MV-4-11 (cell line): ENCODE measurements at places on chromosomes 16 and 17.

- DNase-seq = peak; percentile 77
Measured at GRCh38 chr17:49851387-49852291, 3.8 kb upstream of the TAC4 start.

GRCh38 chr16:50338371-50339231 lies 30.2 kb downstream of the BRD7 start:
- DNase-seq = no peak

DNA sequence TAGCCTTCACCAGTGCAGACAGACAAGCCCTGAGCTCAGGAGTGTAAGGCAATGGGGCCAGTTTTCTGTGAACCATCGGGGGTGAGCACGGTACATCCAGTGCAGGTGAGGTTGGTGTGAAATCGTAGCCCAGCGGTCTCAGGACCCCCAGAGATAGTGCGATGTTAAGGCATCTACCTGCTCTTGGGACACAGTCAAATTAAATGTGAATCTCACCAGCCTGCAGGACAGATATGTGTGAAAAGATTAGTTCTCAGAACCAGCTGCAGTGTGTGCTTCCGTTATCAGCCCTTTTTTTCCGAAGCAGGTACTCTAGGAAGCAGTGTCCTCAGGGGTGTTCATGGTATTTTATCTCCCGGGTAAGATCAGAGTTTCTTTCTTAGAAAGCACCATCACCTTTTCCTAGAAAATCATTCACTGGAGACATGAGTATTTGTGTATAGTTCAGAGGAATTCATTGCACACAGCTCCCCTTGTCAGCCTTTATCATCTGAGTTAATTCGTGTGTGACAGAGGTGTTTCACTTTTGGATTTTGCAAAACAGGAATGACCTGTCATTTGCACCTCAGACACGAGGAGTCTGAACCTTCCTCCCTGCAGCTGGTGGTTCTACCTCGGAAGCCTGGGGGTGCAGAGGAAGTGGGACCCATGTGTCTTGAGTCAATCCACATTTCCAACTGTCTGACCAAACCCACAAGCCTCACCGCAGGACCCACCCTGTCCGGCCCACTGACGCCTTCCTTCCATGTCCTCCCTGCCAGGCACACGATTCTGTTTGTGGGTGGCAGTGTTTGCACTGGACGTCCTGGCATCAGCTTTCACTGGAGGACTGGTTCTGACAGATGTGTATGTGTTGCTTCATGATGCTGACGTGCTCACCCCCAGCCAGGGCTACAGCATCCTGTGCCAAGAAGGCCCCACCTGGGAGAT lies 107.8 kb downstream of the CLEC16A start:
- DNase-seq = peak; percentile 97

GRCh38 chr16:85616607-85617321 lies 3.6 kb downstream of the GSE1 start:
- DNase-seq = peak; percentile 90

- no peak for DNase-seq
Measured at GRCh38 chr16:12340151-12340733, 363.7 kb downstream of the SNX29 start.

- DNase-seq = no peak
Measured at GRCh38 chr16:3494386-3494973, 809 bp downstream of the C16orf90 start.

DNA sequence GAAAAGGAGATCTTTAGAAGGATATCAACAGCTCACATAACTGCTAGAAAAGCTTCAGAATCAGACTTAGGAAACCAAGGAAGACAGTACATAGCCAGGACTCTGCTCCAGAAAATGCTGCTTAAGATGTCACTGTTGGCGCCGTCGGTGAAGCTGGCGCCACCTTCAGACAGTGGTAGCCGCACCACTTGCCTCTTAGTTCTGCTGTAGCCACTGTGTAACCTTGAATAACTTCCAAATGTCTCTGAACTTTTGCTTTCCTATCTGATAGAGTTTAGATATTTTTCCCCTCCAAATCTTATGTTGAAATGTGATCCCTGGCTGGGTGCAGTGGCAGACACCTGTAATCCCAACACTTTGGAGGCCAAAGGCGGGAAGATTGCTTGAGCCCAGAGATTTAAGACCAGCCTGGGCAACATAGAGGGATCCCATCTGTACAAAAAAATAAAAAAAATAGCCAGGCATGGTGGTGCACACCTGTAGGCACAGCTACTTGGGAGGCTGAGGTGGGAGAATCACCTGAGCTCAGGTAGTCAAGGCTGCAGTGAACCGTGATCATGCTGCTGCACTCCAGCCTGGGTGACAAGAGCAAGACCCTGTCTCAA lies 6.3 kb upstream of the USP31 start:
- DNase-seq = peak; percentile 33

DNA sequence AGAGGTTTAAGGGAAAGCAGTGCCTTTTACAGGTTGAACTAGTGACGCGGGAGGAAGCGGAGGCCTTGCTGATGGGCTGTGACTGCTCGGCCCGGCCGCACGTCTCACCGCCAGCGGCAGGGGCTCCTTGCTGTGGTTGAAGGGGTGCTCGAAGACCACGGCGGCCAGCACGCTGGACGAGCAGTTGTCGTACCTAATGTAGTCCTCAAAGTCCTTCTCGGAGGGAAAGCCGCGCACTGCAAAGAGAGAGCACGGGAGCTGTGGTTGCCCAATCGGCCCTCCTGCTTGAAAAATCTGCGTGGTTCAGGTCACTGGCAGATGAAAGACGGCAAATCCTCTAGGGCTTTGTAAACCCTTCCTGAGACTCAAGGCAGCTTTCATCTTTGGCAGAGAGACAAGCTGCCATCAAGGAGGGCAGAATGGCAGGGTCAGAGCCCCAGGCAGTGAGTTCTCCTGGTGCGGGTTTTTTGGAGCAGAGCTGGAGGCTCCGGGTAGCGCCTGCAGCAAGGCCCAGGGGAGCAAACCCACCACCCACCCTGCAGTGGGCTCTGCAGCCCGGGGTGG lies 16.1 kb downstream of the ABCA3 start:
- DNase-seq = no peak

- no peak for DNase-seq
Measured at GRCh38 chr16:79261944-79262552, 338.5 kb downstream of the MAF start.

DNA sequence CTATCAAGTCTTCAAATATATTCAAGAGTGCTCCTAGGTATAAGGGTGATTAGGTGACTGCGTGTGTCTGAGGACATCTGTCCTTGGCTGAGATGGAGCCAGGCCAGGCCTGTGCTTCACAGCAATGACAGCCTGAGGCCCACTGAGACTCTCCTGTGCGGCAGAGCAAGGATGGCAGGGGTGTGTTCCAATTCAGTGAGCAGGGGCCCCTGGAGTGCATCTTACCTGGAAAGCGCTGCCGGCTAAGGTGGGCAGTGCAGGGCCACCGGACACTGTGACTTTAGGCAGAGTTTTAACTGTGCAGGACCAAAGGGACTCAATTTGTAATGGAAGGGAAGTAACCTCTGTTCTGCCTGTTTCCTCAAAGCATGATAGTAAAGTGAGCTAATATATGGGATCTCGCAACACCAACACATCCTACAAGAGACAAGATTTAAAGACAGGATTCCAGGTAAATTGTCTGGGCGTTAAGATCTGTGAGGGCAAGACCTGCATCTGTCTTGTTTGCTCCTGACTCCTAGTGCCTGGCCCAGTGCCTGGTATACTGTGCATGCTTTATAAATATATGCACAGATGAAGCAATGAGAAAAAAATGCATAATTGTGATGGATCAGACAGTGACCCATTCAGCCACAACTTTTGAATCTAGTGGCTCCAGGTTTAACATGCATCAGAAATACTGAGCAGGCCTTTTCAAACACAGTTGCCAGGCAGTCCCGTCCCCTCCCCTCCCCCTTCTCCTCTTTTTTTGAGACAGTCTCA lies 86.7 kb downstream of the MRC2 start:
- no peak for DNase-seq

- DNase-seq = no peak
Measured at GRCh38 chr16:71803305-71803690, 5.3 kb downstream of the AP1G1 start.

DNA sequence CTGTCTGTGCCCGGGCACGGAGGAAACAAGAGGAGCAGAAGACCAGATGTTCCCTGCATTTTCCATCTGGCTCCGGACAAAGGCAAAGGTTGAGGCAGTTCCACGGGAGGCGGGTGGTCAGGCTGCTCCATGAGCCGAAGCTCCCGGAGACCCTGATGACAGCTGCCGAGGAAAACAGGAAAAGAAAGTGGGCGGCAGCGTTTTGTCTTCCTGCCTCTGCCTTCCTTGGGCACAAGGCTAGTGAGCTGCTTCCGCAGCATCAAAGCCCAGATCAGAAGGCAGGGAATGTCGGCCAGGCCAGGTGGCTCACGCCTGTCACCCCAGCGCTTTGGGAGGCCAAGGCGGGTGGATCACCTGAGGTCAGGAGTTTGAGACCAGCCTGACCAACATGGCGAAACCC lies 16.2 kb downstream of the SLC43A2 start:
- no peak for DNase-seq

DNA sequence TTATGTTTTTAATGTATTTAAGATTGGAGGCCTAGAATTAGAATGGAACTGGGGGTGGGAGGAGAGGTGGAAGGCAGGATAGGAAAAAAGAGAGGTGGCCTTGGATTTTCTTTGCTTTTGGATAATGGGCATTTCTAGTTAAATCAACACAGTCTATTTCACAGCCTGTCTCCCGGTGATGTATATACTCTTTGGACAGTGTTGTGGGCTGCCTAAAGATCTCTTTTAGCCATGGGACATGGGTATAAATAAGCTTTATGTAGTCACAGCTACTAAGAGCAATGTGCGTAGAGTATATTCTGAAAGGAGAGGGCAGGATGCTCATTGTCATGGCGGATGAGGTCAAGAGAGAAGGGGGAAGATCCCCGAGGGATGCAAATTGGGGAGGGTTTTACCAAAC lies 1084.4 kb upstream of the RBFOX1 start:
- DNase-seq = no peak

GRCh38 chr17:7445619-7445968 lies 733 bp downstream of the CHRNB1 start:
- no peak for DNase-seq

DNA sequence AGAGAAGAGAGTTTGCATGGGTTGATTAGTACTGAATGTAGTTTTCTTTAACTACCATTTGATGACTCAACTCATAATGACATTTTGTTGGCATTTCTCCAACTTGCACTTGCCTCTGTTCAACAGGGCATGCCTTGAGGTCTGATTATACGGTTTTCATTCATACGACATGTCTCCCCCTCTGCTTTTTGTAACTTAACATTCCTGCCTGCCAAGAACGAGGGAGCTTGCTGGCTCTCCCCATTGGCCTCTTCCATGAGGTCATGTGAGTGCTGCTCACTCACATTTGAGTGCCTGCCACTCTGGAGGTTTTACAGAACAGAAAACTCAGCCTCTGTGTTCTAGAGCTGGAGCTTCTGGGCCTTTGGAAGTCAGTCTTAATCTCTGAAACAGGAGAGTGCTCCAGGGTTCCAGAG lies 19.7 kb downstream of the MAP2K6 start:
- DNase-seq = no peak

- DNase-seq = no peak
Measured at GRCh38 chr17:2835780-2836179, 39.5 kb downstream of the RAP1GAP2 start.

DNA sequence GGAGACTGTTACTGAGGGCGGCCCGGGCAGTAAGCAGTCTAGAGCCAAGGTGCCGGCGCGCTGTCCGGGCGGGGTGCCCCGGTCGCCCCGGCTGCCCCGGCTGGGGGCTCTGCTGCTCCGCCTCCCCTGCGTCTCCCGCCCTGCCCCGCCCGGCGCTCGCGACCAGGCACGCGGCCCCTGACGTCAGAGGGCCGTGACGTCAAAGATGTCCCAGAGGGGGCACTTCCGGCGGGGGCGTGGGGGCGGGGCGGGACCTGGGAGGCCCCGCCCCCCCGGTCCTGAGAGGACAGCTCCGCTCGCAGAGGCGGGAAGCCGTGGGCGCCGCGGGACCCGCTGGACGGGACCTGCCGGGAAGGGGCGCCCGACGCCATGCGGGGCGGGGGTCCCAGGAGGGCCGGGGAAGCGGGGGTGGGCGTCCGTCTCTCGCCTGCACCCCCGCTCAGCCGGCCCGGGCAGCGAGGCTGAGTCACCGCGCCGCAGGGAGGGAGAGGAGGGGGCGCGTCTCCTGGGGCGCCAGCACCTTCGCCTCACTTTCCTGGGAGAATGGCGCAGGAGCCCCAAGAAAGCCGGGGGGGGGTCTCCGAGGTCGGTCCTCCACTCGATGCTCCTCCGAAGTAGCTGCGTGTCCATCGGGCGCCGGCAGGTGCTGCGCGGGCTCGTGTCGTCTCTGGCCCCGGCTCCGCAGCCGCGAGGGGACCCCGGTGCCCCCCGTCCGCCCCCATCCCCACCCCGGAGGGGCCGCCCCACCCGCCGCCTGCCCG lies 4.4 kb upstream of the HIC1 start:
- DNase-seq = peak; percentile 56

- peak; percentile 10 for DNase-seq
Measured at GRCh38 chr17:55435408-55435807, 13.8 kb upstream of the MMD start.

DNA sequence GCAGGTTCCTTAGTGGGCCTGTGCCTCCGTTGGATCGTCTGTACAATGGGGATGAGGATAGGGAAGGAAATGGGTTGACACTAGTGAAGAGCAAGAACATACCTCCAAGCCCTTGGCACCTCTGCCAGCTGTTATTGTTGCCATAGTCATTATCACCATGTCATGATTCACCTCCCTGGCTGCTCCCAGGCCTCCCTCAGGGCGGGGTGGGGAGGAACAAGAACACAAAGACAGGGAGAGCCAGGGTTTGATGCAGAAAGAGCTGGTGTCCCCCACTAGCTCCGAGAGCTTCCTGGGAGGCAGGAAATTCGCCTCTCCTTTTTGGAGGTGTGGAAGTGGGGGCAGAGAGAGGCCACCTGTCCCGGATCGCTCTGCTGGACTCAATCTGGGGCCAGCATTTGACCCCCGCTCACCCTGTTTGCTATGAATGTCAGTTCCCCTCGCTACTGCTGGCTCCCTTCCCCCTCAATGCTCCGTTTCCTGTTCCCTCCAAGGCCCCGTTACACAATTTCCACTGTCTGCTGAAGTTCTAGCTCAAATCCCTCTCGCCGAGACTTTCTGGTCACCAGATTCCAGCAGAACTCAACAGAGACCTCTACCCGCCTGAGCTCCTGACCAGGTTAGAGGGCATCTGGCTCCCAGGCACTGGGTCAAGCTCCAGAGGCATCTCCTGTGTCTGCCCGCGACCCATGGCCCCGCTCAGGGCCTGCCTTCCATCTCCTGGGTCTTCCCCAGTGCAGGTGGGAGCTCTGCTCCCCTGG lies 9.1 kb downstream of the TIMP2 start:
- peak; percentile 83 for DNase-seq

GRCh38 chr17:77223642-77224420 lies 83.1 kb downstream of the SEC14L1 start:
- no peak for DNase-seq
